ENCODE measurements at places on chromosomes 7 and 10.

DNA sequence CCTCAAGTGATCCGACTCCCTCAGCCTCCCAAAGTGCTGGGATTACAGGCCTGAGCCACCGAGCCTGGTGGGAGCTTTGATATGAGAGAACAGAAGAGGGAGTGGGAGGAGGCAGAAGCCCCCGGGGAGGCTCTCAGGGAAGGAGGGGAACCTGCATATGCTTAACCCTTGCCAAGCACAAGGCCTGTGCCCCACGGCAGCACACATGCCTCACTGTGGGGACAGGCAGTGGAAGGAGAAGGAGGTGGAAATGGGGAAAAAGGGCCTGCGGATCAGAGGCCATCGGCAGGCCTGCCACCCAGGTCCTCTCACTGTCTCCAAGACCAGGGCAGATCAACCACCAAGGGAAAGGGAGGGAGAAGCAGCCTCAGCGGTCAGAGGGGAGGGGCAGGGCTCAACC, 7.2 kb upstream of the GRID1 start:
- DNase-seq, result no peak

DNA sequence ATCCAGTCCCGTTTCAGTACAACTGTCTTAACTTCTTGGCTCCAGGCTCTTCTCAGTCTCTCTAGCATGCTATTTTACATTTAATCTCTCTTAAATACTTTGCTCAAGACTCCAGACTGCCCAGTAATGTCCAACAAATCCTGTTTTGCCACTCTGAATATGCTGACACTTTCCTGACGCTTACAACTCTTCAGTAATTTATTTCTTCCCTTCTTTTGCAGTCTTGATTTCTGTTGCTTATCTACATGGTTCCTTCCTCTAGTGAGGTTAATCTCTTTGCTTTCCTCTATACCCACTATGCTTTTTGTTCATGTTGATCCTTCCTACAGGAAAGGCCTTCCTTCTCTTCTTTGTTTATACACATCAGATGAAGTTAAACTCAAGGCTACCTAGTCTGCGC, 23.7 kb downstream of the UMAD1 start:
- DNase-seq, result no peak

GRCh38 chr7:105887569-105888189, 11.3 kb upstream of the ATXN7L1 start:
- DNase-seq, result no peak

DNA sequence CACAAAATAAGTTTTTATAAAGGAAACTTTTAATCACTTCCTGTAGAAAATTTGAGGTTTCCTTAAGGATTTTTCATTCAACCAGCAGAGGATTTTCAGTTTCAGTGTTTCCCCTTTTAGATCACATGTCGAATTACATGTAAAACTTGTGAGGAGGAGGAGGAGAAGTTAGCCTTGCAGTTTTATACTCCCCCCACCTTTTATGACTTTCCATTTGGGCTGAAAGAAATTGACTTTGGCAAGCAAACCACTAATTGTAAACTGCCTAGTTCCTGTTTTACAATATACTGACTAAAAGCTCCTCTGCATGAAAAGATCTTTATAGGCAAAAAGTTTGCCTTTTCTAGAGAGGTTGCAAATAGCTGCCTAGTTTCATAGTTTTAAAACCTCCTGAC, 3.0 kb downstream of the BAMBI start:
- no peak for DNase-seq

DNA sequence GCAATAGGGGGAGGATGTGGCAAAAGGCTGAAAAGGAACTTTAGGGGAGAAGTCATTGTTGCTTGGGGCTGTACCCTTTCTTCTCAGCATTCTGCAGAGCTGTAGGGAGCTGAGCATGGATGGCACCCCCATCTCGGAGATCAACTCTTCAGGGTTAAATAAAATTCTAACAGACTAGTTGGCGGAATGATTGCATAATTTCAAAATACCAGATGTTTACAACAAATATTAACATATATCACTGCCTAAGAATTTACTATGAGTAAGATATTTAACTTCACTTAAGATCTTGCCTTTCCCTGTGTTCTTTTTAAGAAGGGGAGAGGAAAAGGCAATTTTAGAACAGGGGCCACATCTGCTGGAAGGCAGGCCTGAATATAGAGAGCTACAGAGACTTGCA, 509 bp upstream of the OR2F1 start:
- no peak for DNase-seq

- DNase-seq, result peak; percentile 50
Observed at GRCh38 chr10:74206746-74207145, 55.7 kb downstream of the ADK start.

DNA sequence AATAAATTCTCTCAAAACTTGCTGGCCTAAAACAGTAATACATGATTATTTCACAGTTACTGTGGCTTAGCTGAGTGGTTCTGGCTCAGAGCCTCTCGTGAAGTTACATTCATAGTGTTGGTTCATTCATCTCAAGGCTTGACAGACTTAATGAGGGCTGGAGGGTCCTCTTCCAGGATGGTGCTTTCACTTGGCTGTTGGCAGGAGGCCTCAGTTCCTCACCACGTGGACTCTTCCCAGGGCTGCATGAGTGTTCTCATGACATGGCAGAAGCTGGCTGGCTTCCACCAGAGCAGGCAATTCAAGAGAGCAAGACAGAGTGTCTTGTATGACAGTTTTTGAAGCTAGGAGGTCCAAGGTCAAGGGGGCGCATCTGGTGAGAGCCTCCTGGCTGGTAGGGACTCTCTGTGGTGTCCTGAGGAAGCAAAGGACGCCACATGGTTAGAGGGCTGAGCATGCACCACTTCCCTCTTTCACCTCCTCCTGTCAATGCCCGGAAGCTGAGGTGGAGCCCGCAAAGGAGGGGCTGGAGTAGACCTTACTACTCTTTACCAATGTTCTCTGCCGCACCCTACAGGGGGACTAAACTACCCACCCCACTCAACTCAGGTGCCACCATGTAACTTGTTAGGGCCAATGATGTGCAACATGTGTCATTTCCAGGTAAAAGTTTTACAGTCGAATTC, 58.2 kb upstream of the YAE1 start:
- DNase-seq, result no peak

DNA sequence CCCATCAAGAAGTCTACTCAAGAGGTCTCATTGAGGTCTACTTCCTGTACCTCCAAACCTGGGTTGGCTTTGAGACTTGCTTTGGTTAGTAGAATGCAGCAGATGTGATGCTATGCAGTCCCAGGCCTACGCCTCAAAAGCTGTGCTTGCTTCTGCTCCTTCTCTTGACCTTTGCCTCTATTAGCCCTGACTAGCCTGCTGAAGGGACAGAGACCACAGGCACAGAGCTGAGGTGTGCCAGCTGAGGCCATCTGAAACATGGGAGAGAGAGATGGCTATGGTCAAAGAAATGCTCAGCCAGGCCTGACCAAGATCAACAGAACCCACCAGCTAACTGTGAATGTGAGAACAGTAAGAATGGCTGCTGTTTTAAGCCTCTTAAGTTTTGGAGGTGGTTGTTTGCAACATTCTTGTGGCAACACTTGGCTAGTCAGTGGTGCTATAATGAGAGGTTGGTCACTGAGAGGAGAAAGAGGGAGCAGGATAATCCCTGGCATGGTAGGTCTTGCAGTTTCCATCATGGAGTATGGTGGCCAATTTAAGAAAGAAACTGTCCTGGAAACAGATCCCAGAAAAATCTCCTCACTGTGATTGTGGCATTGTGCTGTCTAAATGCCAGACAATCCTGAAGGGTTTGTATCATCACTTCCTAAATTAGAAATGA, 176.1 kb upstream of the PHYHIPL start:
- no peak for DNase-seq

GRCh38 chr7:32501522-32501921, 6.2 kb downstream of the AVL9 start:
- DNase-seq, result no peak

DNA sequence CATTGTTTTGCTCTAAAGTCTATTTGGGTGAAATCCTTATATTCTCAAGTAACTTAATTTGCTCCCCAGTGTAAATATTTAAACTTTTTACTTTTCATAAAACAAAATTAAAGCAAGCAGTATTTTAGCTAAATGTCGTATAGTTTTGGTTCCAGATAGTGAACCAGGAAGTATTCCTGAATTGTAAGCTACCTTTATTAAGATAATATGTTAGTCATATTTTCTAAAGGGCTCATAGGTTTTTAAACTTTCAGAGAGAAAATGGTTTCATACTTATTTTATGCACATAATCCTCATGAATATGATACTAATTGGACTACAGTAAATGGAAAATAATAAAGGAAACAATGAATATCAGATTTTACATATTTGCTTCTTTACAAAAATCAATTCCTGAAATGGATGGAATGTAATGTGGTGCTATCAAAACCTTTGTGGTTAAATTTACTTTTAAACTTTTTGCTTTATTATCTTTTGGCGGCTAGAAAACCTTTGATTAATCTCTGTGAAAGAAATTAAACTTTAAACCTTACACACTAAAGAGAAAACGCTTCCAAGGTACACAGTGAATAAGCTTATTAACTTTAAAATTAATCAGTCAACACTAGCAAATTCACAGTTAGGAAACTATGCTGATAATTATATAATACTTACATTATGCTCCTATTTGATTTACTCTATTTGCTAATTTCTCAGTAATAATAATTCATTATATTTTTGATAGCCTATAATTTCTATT, 76.6 kb upstream of the RHOBTB1 start:
- DNase-seq, result no peak

- no peak for DNase-seq
Observed at GRCh38 chr7:29035044-29035740, 77.1 kb upstream of the TRIL start.

DNA sequence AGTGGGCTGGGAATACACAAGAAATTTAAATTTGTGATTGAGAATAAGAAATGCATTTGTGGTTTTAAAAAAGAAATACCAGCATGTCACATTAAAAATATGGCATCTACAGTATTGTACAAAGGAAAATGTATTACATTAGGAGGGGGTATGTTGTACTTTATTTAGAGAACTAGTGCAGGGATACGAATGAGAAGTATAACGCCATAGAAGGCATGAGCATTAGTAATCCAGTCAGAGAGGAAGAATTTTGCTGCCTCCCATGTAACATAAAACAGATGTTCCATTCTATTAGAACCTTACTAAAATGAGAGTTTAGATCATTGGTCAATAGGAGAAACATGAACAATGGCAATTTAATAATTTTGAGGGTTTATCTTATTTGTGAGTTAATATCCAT, 182.2 kb downstream of the ADK start:
- DNase-seq, result no peak

- DNase-seq, result no peak
Observed at GRCh38 chr7:15963206-15963605, 276.7 kb upstream of the MEOX2 start.

DNA sequence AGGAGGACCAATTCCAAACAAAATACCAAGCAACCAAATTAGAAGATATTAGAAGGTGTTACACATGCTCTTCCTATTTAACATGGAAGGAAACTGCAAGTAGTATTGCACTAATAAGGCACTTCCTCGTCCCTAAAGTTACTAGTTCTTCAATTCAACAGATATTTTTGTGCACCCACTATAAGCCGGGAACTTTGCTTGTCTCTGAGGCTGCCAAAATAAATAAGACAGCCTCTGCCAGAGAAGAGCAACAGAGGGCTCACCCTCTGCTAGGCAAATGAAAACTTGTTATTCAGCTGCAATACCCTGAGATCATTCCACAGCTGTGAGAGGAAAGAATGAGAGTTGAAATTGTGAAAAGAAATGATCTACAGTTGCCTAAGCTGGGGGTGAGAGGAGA, 37.4 kb upstream of the GSAP start:
- DNase-seq, result no peak

GRCh38 chr7:103065667-103066066, 8.9 kb downstream of the FBXL13 start:
- no peak for DNase-seq

DNA sequence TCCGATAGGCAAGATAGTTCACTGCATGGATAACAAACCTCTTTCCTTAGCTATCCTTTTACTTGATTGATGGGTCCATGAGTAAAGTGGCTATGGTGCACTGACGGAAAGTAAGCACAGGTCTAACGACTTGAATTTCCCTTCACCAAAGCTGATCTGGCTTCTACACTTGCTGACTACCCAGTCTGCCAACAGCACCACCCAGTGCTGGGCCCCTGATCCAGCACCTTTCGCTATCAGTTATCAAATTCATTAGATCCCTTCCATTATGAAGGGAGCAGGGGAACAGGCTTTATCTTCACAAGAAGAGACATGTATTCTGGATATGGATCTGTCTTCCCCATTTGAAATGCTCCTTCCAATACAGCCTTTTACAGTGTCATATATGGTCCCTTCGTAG, 855.9 kb downstream of the GRID1 start:
- DNase-seq, result no peak

- DNase-seq, result peak; percentile 19
Observed at GRCh38 chr7:160958-161725, 31.2 kb upstream of the FAM20C start.

GRCh38 chr7:44538093-44538797, 2.9 kb downstream of the NPC1L1 start:
- no peak for DNase-seq

GRCh38 chr7:131034166-131034881, 293.4 kb upstream of the MKLN1 start:
- DNase-seq, result no peak

- DNase-seq, result no peak
Observed at GRCh38 chr7:70183278-70183677, 585.0 kb downstream of the AUTS2 start.

DNA sequence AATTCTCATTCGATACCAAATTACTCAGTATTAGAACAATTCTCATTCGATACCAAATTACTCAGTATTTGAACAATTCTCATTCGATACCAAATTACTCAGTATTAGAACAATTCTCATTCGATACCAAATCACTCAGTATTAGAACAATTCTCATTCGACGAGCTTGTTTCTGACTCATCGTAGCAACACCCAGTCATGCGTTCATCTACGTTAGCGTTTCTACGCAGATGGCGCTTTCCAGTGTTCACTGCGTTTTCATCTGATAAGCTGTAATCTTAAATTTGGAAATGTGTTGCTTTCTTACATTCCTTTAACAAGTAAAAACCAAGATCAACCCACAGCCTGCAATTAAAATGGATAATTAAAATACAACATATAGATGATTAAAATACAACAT, 276.3 kb downstream of the ZMYND11 start:
- DNase-seq, result no peak

GRCh38 chr7:48525736-48526732, 354.8 kb downstream of the ABCA13 start:
- DNase-seq, result no peak

GRCh38 chr10:63628526-63629362, 107.5 kb downstream of the REEP3 start:
- DNase-seq, result peak; percentile 70

DNA sequence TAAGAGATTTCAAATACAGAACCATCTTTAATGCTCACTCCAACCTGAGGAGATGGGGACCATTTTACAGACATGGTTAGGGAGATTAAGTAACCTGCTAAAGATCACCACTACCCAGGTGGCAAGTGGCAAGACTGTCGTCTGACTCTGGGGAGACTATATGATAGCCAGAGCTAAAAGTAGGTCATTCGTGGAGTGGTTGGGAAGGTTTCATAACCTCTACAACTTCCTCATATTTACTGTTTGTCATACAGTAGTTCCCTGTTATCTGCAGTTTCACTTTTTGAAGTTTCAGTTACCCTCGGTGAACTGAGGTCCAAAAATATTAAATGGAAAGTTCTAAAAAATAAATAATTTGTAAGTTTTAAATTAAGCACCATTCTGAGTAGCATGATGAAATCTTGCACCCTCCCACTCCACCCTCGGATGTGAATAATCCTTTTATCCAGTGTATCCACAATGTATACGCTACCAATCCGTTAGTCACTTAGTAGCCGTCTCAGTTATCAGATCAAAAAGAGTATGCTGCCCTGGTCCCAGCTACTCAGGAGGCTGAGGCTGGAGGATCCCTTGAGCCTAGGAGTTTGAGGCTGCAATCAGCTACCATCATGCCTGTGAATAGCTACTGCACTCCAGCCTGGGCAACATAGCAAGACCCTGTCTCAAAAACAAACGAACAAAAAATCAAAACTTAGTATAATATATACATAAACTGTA, 14.9 kb upstream of the LGI1 start:
- no peak for DNase-seq
